Coronary artery (tissue), 2 donors: ENCODE measurements at places on chromosomes 5 and 9.

DNA sequence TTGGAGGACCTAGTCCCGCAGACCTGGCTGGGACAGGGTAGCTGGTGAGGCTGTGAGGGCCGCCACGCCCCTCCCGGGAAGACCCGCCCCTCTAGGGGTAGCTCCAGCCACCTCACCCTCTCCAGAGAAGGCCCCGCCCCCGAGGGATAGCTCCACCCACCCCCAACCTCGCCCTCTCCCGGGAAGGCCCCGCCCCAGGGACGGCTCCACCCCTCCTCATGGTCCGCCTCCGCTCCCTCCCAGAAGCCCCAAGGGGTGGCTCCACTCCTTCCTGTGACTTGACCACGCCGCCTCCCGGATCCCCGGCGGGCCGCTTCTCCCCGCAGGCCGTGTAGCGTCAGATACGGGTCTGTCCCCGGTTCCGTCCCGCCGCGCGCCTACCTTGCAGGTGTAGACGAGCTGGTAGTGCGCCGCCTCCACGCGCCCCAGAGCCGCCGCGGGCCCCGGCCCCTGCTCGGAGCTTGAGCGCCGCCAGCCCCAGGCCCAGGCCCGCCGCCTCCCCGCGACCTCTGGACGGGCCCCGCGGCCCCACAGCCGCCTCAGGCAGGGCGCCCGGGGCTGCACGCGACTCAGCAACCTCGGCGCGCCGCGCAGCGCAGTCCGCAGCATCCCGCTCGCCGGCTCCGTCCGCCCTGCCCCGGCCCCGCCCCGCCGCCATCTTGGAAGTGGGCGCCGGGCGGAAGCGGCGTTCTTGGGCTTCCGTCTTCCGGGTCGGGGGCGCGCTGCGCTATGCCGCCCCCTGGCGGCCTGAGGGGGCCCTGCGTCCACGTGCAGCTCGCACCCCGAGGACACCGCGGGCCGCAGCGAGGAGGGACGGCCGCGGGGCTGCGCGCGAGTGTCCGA is at the start of gene DNLZ:
TSS of gene DNLZ (minus strand) at position 639 of the 843 bp plus-strand sequence. CDS start at position 609, 30 bp downstream.
- DNase-seq, result peak; percentile 98

DNA sequence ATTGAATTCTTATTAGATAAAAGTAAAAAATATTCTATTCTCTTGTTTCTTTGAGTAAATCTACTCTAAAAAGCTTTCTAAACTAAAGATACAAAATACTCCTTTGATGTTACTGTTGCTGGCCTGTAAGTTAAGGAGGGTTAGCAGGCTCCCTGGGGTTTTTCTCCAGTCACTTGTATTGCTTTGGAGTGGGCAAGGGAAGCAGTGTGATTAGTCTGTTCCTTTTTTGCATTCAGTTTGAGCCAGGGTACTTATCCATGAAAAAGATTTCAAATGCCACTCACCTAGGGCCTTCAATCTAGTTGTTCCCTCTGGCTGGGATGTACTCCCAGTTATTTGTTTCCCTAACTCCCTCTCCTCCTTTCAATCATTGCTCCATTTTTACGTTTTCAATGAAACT is 256.2 kb upstream of the SMC2 start:
- no peak for DNase-seq

DNA sequence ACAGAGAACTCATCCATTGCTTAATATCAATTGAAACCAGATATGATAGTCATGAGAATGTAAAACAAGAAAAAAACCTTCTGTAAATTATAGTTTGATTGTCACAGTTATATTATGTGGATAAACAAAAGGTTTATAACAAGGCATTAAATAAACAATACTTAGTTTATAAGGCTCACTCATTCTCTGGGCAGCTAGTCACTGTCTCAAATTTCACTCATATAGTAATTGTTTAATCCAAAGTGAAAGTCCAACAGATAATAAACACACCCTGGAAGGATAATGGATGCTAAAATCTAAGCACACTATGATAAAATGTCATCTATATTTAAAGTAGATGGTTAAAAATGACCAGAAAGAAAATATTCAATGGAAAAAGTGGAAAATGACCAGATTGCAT is 30.8 kb upstream of the SLC12A2 start:
- no peak for DNase-seq

DNA sequence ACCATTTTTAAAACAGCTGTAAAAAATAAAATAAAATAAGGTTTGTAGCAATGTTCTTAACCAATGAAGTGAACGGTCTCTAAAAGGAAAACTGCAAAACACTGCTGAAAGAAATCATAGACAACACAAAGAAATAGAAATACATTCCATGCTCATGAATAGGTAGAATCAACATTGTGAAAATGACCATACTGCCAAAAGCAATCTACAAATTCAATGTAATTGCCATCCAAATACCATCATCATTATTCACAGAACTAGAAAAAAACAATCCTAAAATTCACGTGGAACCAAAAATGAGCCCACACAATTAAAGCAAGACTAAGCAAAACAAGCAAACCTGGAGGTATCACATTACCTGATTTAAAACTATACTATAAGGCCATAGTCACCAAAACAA is 67.6 kb upstream of the RGMB start:
- no peak for DNase-seq

GRCh38 chr9:118522093-118523028 is 818.2 kb downstream of the TLR4 start:
- DNase-seq, result no peak

DNA sequence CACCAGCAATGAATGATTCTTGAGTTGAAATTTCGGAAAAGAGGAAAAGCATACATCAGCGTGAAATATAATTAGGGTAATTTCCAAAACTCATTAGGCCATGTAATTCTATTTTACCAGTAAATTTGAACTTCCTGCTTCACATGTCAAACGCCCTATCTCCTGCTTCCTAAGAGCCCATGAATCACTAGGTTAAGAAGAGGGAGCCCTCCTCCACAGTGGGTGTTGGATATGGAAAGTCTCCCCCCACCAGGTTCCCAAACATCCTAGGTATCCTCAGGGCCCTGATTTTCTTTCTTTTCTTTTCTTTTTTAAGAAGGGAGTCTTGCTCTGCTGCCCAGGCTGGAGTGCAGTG is 115.2 kb downstream of the SUSD1 start:
- DNase-seq, result no peak

DNA sequence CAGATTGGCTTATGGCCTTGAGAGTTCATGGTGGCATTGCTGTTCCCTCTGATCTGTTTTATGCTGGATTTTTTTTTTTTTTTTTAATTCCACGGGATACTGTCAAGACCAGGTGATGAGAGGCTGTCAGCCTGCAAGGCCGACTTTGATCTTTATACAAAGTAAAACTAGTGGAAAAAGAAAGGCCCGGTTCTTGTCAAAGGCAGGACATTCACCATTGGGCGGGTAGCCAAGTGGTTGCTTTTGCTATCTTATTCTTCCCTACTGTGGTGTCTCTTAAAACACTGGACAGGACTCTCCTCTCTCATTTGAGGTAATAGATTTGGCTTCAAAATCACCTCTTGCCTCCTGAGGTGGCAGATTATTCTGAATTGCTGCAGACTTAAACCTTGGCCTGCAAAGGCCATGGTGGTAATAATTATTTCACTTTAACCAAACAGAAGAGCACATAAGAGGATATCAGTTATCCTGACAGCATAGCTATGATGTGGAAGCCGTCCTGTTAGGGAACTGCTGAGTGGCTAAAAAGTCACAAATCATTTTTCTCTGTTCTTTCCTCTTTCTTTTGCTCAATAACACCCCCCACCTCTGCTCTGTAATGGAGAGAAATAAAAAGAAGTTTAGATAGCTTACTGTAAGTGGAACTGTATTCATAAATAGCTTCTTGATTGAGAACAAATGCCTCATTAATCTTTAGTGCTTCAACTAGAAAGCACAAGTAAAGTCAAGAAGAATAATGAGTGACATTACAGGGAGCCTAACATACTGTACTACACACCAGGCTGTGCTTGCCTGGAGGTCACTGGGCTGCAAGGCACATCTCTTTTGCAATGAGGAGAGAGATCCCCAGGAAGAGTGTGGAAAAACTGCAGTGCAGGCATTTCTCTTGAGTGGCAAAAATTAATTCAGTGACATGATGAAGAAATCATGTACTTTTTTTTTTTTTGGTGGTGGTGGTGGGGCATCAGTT is 275.6 kb downstream of the KDM4C start:
- no peak for DNase-seq

- DNase-seq, result no peak
Measured at GRCh38 chr5:157148734-157149615, 6.3 kb upstream of the MED7 start.

DNA sequence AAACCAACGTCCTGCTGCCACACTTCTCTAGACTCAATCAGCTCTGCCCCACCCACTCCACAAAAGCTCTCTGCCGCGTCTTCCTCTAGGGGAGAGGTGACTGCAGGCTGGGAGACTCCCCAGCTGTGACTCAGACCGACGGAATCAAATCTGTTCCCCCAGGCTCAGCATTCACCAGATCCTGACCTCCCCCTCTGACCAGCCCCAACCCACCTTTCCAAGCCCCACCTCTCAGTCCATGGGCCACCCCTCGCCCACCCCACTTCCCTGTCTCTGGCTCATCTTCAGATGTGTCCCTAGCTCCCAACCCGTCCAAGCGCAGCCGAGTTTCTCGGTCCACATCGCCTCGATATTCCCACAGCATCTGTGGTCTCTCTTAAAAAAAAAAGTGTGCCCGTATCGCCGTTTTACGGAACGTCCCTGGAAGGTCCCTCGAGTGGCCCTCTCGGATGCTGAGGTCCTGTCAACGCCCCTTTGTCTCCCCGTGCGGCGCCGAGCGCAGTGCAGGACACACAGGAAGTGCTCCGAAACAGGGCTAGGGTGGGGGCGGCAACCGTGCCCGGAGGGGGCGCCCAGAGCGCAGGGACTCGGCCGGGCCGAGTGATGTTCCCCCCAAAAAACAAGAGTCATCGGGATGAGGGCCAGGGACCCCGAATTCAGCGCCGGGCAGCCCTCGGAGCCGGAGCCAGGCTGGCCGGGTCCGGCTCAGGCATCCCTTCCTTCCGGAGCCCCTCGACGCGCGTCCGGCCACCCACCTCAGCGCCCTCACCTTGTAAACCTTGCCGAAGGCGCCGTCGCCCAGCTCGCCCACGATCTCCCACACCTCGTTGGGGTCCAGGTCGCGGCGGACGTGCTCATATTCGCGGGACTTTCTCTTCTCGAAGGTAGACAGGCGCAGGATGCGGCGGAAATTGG is 649 bp downstream of the STK10 start:
- no peak for DNase-seq

GRCh38 chr9:136159851-136160250 is 41.2 kb upstream of the TMEM250 start:
- no peak for DNase-seq

GRCh38 chr5:19536387-19536786 is 451.6 kb downstream of the CDH18 start:
- DNase-seq, result no peak

GRCh38 chr5:88660264-88660946 is 222.6 kb downstream of the MEF2C start:
- no peak for DNase-seq

DNA sequence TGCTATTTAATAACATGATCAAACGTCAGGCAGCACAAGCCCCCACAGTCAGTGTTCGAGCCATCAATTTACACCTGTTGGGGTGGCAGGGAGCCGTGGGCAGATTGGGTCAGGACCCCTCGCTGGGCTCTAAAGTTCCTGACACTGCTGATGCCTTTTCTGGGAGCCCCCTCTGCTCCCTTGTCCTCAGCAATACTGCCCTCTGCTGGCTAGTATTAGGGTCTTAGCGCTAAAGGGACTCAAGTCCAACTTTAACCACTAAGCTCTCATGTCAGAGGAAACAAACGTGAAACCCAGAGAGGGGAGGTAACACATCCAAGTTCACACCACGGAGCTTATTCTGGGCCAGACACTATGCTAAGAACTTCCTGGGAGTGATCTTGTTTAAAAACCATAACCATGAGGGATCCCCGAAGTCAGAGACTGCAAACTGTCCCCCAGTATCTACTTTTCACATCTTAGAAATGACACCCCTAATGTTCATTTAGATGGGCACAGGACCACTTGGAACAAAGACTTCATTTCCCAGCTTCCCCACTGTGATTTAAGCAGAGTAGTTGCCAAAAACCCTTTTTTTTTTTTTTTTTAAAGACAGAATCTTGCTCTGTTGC is 20.4 kb downstream of the ANKS6 start:
- no peak for DNase-seq

- DNase-seq, result peak; percentile 97
Measured at GRCh38 chr9:129496473-129497004, 124.4 kb downstream of the C9orf50 start.

GRCh38 chr5:51566953-51567352 is 183.7 kb downstream of the ISL1 start:
- no peak for DNase-seq

- no peak for DNase-seq
Measured at GRCh38 chr5:138160706-138161105, 17.7 kb downstream of the BRD8 start.

DNA sequence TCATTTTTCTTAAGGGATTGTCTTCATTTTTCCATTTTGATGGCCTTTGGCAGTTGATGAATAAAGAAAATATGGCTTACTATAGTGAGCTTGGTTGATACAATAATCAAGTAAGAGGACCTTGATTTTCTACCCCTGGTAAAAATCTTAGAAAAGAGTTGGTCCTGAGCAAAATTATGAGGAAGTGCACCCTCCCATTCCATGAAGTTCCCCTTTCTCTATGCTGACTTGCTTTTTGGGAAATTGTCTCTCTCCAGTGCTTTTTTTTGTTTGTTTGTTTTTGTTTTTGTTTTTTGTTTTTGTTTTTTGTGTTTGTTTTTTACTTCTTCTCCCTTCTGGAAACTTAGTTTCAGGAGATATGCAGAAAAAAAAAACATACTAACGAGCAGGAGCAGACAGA is 449.2 kb upstream of the ACTBL2 start:
- DNase-seq, result no peak

DNA sequence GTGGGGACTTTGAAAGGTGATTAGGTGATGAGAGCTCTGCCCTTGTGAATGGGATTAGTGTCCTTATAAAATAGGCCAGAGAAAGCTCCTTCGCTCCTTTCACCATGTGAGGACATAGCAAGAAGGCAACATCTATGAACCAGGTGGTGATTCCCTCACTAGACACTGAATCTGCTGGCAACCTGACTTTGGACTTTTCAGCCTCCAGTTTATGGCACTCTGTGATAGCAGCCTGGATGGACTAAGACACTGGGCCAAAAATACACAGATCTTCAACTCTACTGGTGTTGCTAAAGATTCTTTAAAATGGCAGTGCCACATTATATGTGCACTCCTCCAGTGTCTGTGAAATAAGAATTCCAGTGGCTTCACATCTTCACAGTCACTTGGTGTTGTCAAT is 41.2 kb upstream of the COL15A1 start:
- no peak for DNase-seq

GRCh38 chr5:131084436-131084835 is 80.6 kb downstream of the HINT1 start:
- no peak for DNase-seq
